SJCRH30 (cell line): ENCODE measurements at places on chromosomes 3 and 15.
A peak's percentile ranks its signal among the peaks of the same experiment; 100 is the strongest.

GRCh38 chr3:142977399-142977728 lies 13.9 kb upstream of the PAQR9 start:
- DNase-seq = no peak

- DNase-seq = no peak
These were observed at the start of gene TNFSF10 for GRCh38 chr3:172522871-172523818. Gene TNFSF10 (minus strand): TSS chr3:172523430. CDS start chr3:172523384, 46 bp downstream.

DNA sequence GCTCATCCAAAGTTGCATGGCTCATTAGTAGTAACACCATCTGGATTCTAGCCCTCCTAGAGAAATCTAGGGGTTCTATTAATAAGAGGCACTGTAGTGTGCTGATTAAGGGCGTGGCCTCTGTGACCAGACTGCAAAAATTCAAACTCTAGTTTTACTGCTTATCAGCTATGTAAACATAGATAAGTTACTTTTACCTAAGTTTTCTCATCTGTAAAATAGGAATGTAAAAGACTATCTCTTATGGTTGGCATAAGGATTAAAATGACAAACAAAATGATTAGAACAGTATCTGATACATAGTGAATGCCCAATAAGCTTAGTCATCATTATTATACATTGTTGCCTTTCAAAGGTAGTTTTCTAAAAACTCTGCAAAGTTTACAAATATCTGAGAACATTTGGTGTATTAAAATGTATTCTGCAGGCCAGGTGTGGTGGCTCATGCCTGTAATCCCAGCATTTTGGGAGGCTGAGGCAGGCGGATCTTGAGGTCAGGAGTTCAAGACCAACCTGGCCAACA lies 4.5 kb downstream of the PTX3 start:
- no peak for DNase-seq

DNA sequence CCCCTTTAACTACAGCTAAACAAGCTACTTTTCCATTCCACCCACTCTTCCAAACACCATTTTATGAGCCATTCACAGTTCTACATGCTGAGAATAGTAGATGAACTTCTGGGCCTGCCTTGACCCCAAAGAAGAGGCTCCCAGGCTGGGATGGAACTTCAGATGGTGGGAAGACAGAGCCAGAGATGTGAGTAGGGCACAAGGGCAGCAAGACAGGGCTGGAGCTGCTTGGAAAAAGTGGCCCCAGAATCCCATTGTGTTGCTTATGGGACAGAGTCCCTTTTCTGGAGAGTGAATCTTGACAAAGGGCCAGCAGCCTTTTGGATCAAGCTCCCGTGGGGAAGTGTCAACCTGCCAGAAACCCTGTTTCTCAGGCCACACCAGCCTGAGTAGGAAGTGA lies 516.5 kb upstream of the PPP2R3A start:
- DNase-seq = no peak

- peak; percentile 16 for DNase-seq
These were observed 25.9 kb downstream of the HSPBAP1 start for GRCh38 chr3:122767540-122768372.

DNA sequence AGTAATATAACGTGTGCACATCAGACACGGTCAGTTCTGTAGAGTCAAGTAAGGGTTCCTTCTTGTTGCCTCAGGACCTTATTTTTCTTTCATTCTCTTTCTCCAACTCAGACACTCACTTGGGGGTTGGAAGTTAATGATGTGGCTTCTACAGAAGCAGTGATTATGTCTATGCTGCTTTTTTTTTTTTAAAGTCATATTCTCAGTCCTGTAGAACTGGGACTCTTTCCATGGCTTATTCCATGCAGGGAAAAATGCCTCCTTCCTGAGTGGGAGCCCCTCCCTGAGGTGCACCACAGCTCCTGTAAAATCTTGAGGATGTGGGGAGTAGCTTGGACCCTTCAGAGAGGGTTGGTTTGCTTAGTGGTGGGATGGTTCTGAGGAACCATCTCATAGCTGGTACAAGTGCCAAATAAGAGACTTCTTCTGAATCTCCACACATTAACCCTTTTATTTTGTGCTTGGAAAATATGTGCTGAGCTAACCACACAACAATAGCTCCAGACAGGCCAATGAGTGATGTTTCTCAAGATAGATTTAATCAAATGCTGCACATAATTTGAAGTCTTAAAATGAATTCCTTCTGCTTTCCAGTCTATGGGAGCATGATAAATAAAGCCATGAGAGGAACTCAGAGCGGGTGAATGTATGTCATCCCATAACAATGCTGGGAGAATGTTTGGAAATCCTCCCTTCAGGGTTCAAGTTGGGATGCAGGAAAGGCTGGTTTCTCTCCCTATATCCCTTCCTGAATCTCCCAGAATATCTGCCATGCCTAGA lies 23.3 kb upstream of the FSTL1 start:
- DNase-seq = no peak

DNA sequence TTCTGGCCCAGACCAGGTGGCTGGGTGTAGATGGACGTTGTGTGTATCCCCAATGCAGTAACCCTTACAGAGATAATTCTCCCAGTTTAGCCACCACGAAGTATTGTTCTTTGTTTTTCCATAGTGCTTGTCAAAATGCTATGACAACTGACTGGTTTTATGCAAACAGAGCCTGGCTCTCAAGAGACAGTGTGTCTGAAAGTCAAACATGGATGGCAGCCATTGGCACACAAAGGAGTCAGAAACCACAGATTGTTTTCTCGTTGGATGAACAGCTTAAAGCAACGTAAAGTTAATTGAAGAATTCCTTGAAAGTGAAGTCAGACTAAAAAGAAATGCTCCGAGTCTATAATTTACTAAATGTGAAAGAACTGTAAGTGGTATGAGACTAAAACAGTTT lies 91.2 kb downstream of the FILIP1L start:
- no peak for DNase-seq

DNA sequence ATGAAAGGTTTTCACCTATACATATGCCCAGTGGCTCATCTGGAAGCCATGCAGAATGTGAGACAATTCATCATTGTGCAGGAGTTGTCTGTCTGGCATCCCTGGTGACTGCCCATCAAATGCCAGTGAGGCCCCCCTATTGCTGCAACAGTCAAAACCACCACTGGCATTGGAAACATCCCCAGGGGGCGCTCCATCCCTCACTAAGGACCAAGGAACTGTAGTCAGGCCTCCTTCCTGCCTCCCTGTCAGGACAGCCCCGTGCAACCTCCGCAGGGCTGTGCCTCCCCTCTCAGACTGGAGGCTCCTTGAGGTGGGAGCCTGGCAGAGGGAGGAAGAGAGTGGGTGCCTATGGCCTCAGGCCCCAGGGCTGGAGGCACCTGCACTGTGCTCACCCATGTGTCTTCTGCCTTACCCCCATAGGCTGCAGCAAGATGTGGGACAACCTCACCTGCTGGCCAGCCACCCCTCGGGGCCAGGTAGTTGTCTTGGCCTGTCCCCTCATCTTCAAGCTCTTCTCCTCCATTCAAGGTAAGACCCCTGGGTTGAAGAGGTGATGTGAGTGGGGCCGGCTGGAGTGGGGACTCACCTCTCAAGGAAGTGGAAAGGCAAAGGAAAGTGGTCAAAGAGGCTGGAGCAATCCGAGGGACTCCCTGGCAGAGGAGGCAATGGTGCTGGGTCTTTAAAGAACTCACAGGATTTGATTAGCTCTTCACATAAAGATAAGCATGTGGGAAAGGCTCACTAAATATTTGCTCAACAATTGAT lies 16.5 kb downstream of the VIPR1 start:
- peak; percentile 20 for DNase-seq

DNA sequence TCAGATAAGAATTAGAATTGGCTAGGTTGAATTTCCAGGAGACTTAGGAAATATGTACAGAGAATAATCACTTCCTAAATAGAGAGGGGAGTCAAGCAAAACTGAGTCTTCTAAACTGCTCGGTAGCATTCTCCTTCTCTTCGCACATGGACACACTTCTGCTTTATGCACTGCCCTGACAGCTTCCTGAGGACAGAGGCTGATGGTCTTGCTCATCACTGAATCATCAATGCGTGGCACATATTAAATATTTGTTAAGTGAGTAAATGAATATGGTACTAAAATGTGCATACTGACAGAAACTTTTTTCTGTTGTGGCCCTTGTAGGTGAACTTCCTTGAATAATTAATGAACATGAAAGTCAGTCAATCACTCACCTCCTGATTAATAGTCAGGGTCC lies 315.5 kb downstream of the FHIT start:
- DNase-seq = no peak

GRCh38 chr3:136332302-136332701 lies 82.2 kb downstream of the PCCB start:
- DNase-seq = no peak

GRCh38 chr15:33716025-33716424 lies 252.3 kb upstream of the CHRM5 start:
- no peak for DNase-seq

GRCh38 chr3:58514405-58514804 lies 22.5 kb downstream of the KCTD6 start:
- no peak for DNase-seq

DNA sequence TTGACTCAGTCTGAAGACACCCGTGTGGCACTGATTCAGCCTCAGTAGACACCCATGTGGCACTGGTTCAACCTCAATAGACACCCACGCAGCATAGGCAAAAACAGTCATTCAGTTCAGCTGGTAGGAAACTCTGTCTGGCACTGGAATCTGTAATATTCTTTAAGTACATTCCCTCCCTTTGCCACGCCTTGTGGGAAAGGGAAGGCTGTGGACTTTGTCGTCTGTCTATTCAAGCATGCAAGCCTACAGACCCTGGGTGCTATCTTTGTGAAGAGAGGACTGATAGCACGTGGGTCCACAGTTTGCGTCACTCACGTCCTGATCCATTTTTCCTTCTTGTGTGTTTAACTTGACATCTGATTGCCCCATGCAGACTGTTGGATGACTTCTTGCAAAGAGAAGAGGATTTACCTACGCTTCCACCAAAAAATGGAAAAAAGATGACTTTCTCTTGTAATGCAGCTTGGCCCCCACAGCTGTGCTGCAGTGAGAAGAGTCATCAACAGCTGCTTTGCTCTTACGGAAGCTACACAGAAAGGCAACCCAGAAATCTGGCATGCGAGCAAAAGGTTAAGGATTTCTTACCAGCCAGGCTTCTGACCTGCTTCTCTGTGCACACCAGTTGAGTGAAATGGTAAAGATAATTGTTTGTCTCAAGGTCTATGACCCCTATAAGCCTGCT lies 278.1 kb downstream of the ULK4 start:
- DNase-seq = peak; percentile 64

DNA sequence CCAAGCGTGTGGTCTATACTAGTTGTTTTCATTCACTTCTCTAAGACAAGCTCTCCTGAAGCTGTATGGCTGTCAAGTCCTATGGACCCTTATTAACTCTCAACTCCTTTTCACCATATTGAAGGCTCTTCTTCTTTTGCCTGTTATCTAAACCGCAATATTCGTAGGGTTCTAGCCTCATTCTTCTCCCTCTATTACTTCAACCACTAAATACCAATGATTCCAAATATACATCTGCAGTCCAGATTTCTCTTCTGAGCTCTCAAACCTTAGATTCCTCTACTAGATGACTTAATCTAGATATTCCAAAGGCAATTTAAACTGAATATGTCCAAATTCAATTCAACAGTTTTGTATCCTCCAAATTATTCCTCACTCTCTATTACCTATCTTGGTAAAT lies 24.6 kb downstream of the AQR start:
- DNase-seq = no peak

DNA sequence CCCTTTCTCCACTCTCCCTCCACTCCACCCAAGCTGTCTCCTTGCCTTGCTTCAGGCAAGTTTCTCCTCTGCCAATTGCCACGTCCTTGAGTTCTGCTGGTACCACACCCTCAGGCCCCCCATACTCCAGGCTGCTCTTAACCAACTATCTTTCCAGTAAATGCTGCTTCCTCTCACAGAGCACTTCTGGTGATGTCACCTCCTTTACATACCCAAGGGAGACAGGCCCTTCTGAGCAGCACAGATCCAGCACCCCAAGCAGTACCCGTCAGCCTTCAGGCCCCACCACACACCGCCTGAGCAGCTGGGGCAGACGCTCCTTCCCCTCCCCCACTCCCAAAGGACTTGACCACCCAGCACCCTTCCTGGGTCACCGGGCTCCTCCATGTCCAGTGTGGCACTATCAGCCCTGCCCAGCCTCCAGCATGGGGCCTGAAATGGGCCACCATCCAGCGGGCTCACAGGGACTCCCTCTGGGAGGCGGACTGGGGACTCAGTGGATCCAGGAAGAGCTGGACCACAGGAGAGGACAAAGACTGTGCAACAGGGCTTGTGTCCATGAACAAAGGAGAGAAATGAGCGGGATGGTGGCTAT lies 50.2 kb downstream of the KLF15 start:
- DNase-seq = no peak

GRCh38 chr3:125028657-125029056 lies 27.1 kb downstream of the HEG1 start:
- DNase-seq = no peak
